ENCODE measurements at places on chromosomes 1 and 21. TPM values are rescaled to one million over a fixed set of nuclear protein-coding genes. Genes with fewer than 3 reads are reported as not detected.
A peak's percentile ranks its signal among the peaks of the same experiment; 100 is the strongest.

DNA sequence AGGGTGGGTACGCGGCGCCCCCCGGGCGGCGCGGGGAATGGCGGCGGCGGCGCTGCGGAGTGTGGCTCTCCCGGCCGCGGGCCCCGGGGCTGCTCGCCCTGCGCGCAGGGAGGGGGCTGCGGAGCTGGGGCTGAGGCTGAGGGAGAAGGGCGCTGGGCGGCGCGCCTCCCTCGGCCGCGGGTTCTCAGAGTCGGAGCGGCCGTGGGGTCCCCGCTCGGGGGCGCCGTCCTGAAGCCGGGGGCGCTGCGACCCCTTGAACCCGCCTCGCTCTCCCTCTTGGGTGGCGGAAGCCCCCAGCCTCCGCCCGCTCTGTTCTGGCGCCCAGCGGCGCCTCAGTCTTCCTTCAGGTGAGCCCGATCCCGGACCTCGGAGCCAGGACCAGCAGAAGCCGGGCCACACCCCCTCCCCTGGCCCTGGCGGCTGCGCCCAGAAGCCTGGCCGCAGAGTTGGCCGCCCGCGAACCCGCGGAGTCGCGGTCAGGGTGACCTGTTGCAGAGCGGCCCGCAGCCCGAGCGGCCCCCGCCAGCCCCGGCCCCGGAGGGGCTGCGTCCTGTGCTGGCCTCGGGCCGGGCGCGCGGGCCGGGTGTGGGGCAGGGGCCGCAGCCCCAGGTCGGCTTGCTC is 532 bp downstream of the RALGPS2 start:
- H3K4me1 ChIP-seq = peaks cover 11% of the 10 kb centered on the region
- no peaks in the 10 kb centered on the region for H3K36me3 ChIP-seq
- H3K4me3 ChIP-seq = peak overlapping the region; percentile 86

- H3K4me3 ChIP-seq = peak overlapping the region; percentile 76
- H3K4me1 ChIP-seq = peaks cover 17% of the 10 kb centered on the region
- peak overlapping the region; percentile 73 for H3K27ac ChIP-seq
- H3K27me3 ChIP-seq = no peaks in the 10 kb centered on the region
- peaks cover 1% of the 10 kb centered on the region for H3K36me3 ChIP-seq
Measured at GRCh38 chr1:16498573-16499413, 15.3 kb downstream of the RNU1-1 start.

DNA sequence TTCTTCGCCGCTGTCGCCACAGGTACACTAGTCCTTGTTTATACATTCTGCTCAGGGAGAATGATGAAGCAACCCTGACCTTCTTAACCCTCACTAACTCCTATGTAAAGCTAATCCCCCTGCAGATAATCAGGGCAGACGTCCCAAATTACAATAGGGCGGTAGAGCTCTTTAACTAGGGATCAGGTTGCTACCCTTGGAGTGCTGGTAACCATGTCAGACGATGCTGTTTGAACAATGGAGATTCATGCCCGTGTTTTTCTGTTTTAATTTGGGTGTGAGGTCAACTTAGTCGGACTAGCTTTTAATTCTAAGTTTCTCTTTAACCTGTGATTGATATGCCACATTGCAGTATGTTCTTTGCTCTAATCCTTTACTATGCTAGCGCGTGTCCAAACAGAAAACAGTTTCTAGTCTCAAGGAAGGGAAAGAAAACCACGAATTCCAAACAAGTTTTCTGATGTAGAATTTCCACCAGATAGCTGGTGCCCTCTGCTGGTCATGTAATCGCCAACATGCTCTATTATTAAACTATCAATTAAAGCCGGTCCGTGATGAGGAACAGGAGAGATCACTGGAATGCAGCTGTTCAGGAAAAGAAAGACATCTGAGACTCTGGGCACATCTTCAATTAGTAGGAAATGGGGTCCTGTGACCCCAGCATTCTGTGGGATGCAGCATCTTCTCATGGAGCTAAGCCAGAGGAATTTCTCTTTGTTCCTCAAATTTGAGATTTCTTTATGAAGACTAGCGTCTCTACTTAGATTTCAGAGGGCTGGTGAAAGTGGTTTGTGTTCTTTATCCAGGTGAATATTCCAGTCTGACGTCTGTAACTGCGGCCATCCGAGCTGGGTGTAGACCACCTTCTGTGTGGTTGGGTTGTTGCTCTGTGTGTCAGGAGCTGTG is 18.3 kb upstream of the VAMP3 start:
- H3K27me3 ChIP-seq = peaks cover 5% of the 10 kb centered on the region
- no peak overlapping the region for H3K27ac ChIP-seq
- no peaks in the 10 kb centered on the region for H3K36me3 ChIP-seq
- peaks cover 18% of the 10 kb centered on the region for H3K4me1 ChIP-seq
- no peak for DNase-seq

- peaks cover 18% of the 10 kb centered on the region for H3K4me1 ChIP-seq
- H3K36me3 ChIP-seq = peaks cover 3% of the 10 kb centered on the region
- DNase-seq = no peak
- H3K4me3 ChIP-seq = no peak overlapping the region
- no peak overlapping the region for H3K27ac ChIP-seq
Measured at GRCh38 chr1:19319196-19319595, 7.1 kb downstream of the SLC66A1 start.

GRCh38 chr1:108843390-108844137 is 13.3 kb downstream of the AKNAD1 start:
- no peak for DNase-seq
- no peaks in the 10 kb centered on the region for H3K36me3 ChIP-seq
- no peak overlapping the region for H3K27ac ChIP-seq
- peaks cover 29% of the 10 kb centered on the region for H3K27me3 ChIP-seq

DNA sequence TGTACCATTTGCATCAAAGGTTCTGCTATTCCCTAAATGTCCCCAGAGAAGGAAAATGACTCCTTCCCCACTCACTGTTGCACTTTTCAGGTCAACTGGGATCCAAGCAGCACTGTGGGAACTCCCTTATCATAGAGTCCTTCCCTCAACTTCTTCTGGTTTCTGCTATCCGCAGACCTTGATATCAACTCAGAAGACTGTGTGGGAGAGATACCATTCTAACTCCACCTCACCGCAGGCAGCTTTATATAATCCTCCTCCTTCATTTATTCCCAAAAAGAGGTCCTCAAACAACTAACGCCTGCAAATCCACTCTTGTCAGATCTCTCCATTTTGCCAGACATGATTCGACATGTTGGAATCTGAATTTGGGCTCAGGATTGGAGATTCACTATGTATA is 27.3 kb downstream of the LHX9 start:
- DNase-seq = no peak
- peaks cover 14% of the 10 kb centered on the region for H3K4me1 ChIP-seq
- H3K36me3 ChIP-seq = peaks cover 7% of the 10 kb centered on the region

The KCNQ4 gene
- total RNA-seq = 1.5 TPM

The HSF2BP gene
- 0.64 TPM for total RNA-seq

The RAP1GAP gene
- 0.69 TPM for total RNA-seq

The SIM2 gene
- not detected for total RNA-seq

The CCDC181 gene
- total RNA-seq = not detected

Data from activated naive CD8-positive, alpha-beta T cell treated with anti-CD3 and anti-CD28 coated beads, Interleukin-2, amount 10 ng/mL, durations not matched to agents 7 days and 5 days (primary cell).